ENCODE measurements at places on chromosomes 7 and 10. TPM values are rescaled to one million over a fixed set of nuclear protein-coding genes. Genes with fewer than 3 reads are reported as not detected.

RBP3 gene
- total RNA-seq = not detected

STARD3NL gene
- 40.0 TPM for total RNA-seq

CPXM2 gene
- total RNA-seq = not detected

OR2A5 gene
- not detected for total RNA-seq

Data from activated CD8-positive, alpha-beta memory T cell treated with anti-CD3 and anti-CD28 coated beads, Interleukin-2, amount 10 ng/mL, durations not matched to agents 7 days and 5 days (primary cell).